DMS53 (cell line): ENCODE measurements at places on chromosomes 16 and 17.

- DNase-seq, result no peak
Observed at GRCh38 chr17:8455665-8456209, 20.1 kb downstream of the NDEL1 start.

- DNase-seq, result no peak
Observed at GRCh38 chr16:57944970-57945739, 25.8 kb downstream of the CNGB1 start.

DNA sequence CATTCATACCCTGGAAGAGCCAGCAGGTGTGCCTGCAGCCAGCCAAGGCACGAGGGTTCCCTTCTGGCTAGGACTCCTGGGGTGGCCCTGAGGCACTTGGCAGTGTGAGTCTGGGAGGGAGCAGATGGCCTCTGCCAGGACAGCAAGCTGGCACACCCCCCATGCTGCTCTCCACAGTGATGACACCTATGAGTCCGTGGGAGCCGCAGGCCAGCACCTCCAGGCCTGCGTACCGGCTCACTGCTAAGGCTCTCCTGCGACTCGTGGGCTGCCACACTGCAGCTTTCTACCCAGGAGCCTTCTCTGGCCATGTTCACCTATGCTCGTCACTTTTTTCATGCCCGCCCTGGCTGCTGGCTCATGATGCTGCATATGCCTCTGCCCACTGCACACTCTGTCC is 68.1 kb downstream of the NDEL1 start:
- no peak for DNase-seq

GRCh38 chr16:14003074-14003570 is 68.0 kb upstream of the MRTFB start:
- peak; percentile 61 for DNase-seq

- DNase-seq, result peak; percentile 24
Observed at GRCh38 chr17:8255499-8255898, 6.4 kb downstream of the PFAS start.

GRCh38 chr16:8358937-8359336 is 231.4 kb downstream of the TMEM114 start:
- no peak for DNase-seq

DNA sequence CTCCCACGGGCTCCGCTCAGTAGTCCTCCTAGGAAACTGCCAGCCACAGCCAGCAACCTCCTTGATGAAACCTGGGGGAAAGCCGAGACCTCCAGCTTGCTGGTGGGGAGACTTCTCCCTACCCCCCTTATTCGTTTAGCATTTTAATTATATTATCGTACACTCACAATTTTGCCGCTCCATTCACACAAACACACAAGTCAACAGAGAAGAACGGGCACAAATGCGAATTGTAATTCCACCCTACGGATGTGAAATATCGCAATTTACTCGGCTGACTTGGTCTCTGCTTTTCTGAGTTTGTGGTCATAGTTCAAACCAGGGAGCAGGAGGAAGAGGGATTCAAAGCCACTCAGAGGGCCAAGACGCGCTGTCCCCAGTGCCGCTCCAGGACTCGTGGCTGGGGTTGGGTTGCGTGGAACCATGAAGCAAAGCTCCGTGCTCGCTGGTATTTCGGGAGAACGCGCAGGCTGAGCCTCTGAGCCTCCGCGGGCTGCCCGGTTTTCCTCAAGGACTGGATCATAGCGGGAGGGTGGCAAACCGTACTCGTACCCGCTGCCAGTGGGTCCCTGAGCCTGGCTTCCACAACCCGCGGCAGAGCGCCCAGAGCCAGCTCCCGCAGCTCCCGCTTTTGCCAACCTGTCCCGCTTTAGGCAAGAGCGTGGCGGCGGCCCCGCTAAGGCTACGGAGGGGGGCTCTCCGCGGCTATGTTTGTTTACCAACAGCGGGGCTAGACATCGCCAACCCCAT is 2.0 kb downstream of the LHX1 start:
- peak; percentile 50 for DNase-seq
